ENCODE measurements at places on chromosomes 1 and 21.

GRCh38 chr21:16108561-16109075 is 378.8 kb downstream of the USP25 start:
- no peak for DNase-seq

- DNase-seq = no peak
Observed at GRCh38 chr1:32965251-32965747, 690 bp upstream of the RNF19B start.

DNA sequence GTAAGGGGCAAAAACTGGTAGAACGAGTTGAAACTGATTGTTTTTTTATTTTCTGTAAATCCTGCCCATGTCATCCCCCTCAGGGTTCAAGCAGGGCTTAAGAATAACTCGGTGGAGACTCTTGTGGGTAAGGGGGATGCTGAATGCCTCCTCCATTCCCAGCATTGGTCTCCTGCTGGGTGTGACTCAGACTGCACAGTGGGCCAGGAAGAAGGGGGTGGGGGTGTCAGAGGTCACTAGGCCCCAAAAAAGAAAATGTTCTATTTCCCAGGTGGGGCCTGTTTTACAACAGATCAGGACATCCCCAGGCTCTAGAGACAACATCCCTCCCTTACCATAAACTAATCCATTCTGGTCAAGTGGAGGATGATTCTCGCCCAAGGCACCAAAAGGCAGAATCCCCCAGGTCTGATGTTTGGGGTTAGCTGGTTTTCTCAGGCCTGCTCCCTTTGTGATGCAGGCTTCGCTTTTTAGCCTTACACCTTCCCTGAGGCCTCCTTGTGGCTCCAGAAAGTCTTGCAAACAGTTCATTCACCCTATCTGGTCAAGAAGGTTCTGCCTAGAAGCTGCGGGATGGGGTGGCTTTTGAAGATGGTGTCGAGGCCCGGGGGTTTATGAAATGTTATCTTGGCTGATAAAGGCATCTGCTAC is 10.7 kb upstream of the GRHL3 start:
- DNase-seq = no peak

- DNase-seq = no peak
Observed at GRCh38 chr1:160669802-160670201, 23.0 kb upstream of the SLAMF1 start.

- DNase-seq = no peak
Observed at GRCh38 chr1:153791648-153792253, 16.5 kb downstream of the SLC27A3 start.

- DNase-seq = no peak
Observed at GRCh38 chr21:29148530-29148929, 18.1 kb downstream of the MAP3K7CL start.

- DNase-seq = no peak
Observed at GRCh38 chr1:219159946-219160645, 13.6 kb upstream of the LYPLAL1 start.
